NCI-H1092 (cell line): ENCODE measurements at places on chromosomes 5 and 9.

DNA sequence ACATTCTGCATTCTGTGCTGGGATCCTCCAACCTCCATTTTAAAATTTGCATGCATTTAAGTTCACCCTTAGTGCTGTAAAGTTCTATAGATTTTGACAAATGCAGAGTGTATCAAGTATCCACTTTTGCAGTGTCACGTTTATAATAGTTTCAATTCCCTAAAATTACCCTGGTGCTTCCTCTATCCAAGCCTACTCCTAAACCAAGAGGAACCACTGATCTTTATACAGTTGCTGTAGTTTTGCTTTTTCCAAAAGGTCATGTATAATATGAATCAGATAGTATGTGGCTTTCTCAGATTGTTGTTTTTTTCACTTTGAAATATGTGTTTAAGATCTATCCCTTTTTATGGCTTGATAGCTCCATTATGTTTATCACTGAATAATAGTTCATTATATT, 468.4 kb upstream of the CDH6 start:
- no peak for DNase-seq

GRCh38 chr9:6029604-6030274, 14.3 kb upstream of the RANBP6 start:
- peak; percentile 9 for DNase-seq

DNA sequence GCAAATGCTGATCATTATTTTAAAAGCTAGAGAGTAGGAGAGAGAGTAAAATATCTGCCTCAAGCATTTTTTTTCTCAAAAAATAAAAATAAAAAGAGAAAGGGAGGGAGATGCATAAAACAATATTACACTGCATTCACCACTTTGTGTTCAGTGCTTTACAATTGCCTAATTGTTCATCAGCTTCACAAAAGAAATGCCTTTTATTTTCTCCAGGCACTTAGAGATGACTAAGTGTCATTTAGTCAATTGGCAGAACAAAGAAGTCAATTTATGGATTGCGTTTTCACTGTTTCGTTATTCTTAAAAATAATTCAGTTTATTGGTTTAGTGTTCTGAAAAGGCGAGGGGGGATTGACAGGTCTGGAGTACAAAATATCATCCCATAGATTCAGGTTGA, 232.5 kb upstream of the CCNH start:
- no peak for DNase-seq

DNA sequence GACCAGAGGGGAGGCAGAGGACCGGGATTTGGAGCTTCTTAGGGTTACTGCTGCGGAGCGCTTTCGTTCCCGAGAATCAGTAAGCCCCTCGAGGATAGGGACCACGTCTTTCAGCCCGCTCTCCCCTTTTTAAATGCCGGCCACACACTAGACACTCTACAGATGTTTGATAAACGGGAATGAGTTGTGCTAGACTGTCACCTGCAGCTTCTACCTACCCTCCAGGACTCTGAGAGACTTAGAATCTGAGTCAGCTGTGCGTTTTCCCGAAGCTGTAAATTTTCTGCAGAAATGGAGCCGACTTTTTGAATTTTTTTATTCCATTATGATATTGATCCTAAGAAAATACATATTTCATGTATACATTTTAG, 670 bp downstream of the CCDC171 start:
- no peak for DNase-seq

GRCh38 chr9:6681957-6682501, 36.5 kb upstream of the GLDC start:
- DNase-seq: no peak

DNA sequence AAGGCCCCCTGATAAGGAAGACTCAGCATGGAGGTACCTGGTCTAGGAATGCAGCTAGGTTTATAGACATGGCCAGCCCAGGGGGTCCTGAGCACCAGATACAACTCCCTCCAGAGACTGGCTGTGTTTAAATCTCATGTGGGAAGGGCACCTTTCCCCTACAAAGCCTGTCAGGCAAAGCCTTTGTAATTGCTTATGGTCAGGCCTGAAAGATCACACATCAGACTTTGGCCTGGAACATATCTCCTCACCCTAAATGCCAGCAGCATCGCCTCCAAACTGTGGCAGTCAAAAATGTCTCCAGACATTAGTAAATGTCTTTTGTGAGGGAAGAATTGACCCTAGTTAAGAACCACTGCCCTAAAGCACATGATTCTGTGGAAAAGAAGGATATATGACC, 51.6 kb upstream of the MACIR start:
- no peak for DNase-seq

GRCh38 chr5:159113405-159113804, 13.7 kb upstream of the EBF1 start:
- DNase-seq: no peak

- no peak for DNase-seq
These were observed 367.8 kb downstream of the HINT1 start for GRCh38 chr5:130797303-130797702.

DNA sequence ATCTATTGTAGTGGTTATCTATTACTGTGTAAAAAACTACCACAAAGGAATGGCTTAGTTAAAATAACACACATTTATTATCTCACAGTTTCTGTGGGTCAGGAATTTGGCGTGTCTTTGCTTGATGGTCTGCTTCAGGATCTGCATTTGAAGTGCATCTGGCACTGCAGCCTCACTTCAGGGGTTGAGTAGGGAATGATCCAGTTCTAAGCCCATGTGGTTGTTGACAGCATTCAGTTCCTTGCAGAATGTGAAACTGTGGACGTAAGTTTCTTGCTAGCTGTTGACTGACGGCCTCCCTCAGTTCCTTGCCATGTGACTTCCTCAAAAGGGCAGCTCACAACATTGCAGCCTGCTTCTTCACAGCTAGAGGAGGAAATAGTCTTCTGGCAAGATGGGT, 2.1 kb upstream of the OGN start:
- DNase-seq: no peak

- no peak for DNase-seq
These were observed 10.3 kb upstream of the GABBR2 start for GRCh38 chr9:98719055-98719454.

GRCh38 chr5:132621699-132622098, 36.3 kb upstream of the IL13 start:
- no peak for DNase-seq

DNA sequence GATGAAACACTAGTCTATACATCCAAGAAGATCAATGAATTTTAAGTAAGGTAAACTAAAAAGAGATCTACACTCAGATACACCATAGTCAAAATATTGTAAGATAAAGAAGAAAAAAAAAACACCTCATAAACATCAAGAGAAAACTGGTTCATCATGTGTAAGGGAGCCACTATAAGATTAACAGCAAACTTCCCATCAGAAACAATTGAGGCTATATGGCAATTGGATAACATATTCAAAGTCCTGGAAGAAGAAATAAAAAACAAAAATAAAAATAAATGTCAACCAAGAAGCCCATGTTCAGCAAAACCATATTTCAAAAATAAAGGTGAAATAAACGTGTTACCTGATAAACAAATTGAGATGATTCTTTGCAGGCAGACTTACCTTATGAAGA, 3.6 kb downstream of the OR13C8 start:
- DNase-seq: no peak

- DNase-seq: no peak
These were observed 3.5 kb downstream of the CCNB1 start for GRCh38 chr5:69170495-69170894.

DNA sequence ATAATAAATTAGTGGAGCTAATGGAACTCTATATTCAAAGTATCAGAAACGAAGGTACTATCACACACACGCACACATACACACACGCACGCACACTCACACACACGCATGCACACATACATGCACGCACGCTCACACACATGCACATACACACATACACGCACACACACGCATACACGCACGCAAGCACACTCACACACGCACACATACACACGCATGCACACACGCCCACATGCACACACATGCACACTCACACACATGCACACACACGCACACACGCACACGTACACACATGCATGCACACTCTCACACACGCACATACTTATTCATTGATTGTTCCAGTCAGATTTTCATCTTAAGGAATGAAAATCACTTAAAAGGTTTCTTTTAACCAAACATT, 69.8 kb upstream of the ICE1 start:
- DNase-seq: no peak

DNA sequence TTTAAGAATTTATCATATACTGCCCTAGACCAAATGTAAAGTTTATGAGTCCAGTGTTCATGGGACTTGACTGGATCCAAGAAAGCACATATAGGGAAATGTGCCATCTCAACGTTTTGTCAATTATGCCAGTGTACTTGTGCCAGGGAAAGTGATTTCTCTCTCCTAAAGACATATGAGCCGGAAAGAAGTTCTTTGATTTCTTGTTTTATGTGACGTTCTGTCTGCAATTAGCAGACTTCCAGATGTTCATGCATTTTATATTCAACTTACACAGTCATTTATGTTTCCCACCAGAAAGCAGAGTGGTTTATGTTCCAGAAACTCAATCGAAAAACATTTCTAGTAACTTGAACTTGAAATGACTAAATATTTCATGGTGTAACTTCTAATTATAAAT, 203.8 kb downstream of the FAM170A start:
- DNase-seq: no peak

DNA sequence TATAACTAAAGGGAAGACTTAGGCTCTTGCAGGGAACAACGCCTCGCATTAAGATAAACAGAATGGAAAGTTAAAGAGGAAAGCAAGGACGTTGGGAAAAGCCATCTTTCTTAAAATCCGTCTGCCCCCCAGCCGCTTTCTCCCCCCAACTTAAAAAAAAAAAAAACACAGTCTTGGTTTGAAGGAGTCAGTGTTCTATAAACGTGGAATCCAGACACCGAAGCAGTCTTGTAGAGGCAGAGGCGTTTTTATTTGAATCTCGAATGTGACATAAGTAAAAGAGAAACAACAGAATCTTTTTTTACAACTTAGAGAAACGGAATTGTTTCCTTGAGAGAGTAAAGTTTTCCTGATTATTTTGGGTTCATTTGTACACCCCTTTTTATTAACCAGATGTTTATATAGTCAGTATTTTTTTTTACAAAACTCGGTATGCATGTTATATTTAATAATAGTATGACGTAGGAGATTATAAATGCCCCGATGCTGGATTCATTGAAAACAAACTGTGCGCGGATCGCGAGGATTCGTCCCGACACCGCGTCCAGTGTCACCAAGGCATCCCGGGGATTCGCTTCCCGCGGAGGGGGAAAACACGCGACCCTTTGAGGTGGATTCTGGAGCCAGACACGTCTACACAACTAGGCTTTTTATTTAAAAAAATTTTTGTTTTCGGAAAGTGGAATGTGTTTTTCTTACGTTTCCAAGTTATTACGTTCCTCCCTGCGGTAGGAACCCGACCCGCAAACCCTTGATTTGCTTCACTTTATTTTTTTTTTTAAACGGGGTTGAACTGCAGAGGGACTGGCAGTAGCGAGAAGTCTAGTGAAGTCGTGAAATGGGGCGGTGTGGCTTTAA, 6.7 kb downstream of the PTCH1 start:
- DNase-seq: no peak

GRCh38 chr5:14465776-14466175, 115.8 kb upstream of the OTULINL start:
- DNase-seq: no peak

DNA sequence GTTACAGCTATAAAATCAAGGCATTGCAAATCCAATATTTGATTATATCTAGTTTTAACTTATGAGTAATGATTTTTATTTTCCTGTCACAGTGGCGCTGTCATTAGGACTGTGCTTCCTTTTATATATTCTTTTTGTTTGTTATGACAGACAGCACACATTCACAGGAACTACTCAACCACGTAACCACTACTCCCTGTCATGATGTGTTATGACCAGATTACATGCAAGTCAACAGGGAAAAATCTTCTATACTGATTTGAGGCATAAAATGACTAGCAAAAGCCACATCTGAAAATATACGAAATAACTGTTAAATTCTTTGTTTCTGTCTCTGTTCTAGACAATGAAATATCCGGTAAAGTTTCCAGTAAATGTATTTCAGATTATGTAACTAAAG, 25.4 kb downstream of the SREK1 start:
- no peak for DNase-seq

GRCh38 chr9:5466766-5467165, 16.4 kb downstream of the CD274 start:
- DNase-seq: no peak

DNA sequence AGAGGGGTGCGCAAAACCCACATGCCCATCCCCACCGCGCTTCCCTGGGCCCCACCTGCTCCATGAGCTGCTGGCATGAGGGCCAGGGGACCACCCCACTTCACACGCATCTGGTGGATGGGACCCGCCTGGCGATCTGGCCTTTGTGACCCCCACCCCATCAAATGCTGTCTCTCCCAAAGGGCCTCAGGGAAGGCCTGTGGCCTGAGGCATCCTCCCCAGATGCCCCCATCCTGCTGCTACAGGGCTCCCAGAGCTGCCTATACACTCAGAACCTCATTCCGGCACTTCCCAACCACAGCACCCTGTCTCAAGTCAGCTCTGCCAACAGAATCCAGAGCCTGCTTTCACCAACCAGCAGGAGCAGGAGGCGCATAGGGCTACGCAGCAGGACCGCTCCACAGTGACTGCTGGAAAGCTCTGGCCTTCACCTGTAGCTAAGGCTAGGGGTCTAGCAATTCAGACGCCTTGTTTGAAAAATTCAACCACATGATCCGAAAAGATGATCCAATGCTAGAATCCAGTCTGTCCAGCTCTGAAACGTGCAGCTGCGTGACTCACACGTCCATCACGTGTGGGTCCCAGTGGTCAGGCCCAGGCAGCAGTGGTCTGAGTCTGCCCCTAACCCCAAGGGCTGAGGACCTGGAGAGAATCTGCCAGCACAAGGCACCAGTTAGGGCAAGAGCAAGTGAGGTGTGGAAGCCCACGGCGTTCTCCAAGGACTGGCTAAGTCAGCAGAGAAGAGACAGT, 1.4 kb upstream of the SNAPC4 start:
- DNase-seq: no peak

GRCh38 chr9:89781838-89782540, 177.2 kb downstream of the GADD45G start:
- DNase-seq: no peak

DNA sequence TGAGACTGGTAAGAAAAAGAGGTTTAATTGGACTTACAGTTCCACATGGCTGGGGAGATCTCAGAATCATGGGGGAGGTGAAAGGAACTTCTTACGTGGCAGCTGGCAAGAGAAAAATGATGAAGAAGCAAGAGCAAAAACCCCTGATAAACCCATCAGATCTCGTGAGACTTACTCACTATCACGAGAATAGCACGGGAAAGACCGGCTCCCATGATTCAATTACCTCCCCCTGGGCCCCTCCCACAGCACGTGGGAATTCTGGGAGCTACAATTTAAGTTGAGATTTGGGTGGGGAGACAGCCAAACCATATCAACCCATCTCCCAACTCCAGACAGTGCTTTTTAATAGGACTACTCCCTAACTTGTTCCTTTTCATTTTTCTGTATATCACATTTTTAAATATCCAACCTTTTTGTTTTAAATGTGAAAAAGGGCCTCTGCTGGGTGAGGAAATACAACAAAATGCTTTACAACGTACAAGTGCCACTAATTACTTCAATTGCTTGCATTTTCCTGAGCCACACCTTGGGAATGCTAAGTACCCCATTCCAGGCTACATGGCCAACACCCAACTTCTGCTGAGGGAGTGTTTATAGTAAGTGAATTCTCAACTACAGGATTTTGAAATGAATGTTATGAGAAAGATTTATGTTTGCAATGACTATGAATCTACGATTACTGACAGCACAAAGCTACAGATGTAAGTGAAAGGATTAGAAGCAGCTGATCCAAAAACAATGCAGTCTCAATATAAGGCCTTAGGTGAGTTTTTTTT, 294.1 kb upstream of the CD180 start:
- no peak for DNase-seq
